ENCODE measurements at places on chromosomes 7 and 10.

GRCh38 chr7:7799138-7799537, 80.7 kb upstream of the RPA3 start:
- no peak for DNase-seq

DNA sequence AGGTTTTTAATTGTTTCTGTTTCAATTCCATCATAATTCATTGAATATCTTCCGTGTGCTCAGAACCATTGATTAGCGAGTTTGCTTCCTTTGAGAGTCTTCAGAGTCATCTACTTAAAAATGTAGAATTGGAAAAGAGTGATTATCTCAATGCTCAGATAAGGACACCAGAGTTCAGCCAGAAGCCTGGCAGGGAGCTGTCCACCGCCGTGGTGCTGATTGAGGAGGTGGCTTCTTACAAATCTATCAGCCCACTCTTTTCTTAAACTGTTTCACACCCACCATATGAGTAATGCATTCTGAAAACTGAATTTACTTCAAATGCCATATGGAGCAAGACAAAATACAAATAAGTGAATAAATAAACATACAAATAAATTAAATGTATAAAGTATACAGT, 79.3 kb downstream of the INSYN2A start:
- DNase-seq, result peak; percentile 5

GRCh38 chr10:28686835-28687682, 9.7 kb downstream of the BAMBI start:
- no peak for DNase-seq

- DNase-seq, result no peak
Measured at GRCh38 chr7:4871056-4871680, 9.3 kb upstream of the PAPOLB start.

- DNase-seq, result no peak
Measured at GRCh38 chr7:134636008-134636449, 10.6 kb upstream of the BPGM start.

GRCh38 chr7:20647908-20648776, 32.7 kb downstream of the ABCB5 start:
- DNase-seq, result no peak

- DNase-seq, result no peak
Measured at GRCh38 chr10:111716032-111716431, 467.5 kb downstream of the GPAM start.

DNA sequence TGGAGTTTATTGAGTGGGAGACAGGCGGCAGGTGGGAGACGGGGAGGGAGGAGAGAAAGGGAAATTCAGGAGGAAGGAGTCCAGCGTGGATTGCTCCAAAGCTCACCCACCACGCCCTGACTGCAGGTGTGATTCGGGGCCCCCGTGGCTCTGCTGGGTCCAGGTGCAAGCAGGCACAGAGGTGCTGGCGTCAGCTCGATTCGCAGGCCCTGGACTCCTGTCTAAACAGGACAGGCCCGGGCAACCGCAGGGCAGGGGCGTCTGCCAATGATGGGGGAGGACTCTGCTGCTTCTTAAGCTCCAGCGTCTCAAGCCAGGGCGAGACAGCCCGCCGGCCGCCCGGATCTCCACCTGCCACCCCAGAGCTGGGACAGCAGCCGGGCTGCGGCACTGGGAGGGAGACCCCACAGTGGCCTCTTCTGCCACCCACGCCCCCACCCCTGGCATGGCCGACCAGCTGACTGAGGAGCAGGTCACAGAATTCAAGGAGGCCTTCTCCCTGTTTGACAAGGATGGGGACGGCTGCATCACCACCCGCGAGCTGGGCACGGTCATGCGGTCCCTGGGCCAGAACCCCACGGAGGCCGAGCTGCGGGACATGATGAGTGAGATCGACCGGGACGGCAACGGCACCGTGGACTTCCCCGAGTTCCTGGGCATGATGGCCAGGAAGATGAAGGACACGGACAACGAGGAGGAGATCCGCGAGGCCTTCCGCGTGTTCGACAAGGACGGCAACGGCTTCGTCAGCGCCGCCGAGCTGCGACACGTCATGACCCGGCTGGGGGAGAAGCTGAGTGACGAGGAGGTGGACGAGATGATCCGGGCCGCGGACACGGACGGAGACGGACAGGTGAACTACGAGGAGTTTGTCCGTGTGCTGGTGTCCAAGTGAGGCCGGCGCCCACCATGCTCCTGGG, at the start of gene CALML3:
CALML3 (plus strand) TSS at position 321 of the 920 bp plus-strand sequence; CDS start at position 446, 125 bp downstream.
- no peak for DNase-seq

GRCh38 chr7:75896803-75897327, 18.0 kb downstream of the RHBDD2 start:
- no peak for DNase-seq

- no peak for DNase-seq
Measured at GRCh38 chr7:78845155-78845554, 608.3 kb downstream of the MAGI2 start.

GRCh38 chr10:48450233-48450740, 143.8 kb downstream of the MAPK8 start:
- DNase-seq, result no peak

GRCh38 chr10:130231251-130231741, 95.1 kb downstream of the GLRX3 start:
- no peak for DNase-seq

Data from activated CD4-positive, alpha-beta T cell treated with anti-CD3 and anti-CD28 coated beads, Interleukin-2, amount 50 U/mL, for 1 hour (primary cell).